Activated naive CD4-positive, alpha-beta T cell (primary cell): ENCODE measurements at places on chromosomes 7 and 10.

DNA sequence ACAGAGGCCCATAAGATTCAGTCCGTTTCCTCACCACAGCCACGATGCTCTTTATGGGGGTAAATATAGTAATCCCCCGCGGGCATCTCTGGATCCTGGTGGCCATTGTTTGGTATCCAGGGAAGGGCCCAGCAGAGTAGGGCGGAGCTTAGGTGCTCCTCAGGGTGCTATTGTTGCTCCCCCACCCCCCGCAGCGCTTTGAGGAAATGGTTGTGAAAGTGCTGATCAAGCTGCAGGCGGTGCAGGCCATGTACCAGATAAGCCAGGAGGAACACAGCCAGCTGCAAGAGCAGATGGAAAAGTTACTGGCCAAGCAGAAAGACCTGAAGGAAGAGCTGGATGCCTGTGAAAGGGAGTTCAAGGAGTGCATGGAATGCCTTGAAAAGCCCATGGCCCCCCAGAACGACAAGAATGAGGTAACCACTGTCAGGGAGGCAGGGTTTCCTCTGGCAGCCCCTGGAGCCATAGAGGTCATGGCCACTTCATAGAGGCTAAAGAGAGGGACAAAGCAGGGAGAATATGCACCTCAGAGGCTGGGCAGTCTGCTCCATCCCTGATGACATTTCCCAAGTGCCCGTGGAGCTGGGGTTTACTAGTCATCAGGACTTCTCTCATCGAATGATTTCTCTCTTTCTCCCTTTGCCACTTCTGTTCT, 17.6 kb upstream of the FLNC start:
- DNase-seq: no peak

- no peak for DNase-seq
These were observed 36.9 kb upstream of the ELFN1 start for GRCh38 chr7:1632916-1633785.

DNA sequence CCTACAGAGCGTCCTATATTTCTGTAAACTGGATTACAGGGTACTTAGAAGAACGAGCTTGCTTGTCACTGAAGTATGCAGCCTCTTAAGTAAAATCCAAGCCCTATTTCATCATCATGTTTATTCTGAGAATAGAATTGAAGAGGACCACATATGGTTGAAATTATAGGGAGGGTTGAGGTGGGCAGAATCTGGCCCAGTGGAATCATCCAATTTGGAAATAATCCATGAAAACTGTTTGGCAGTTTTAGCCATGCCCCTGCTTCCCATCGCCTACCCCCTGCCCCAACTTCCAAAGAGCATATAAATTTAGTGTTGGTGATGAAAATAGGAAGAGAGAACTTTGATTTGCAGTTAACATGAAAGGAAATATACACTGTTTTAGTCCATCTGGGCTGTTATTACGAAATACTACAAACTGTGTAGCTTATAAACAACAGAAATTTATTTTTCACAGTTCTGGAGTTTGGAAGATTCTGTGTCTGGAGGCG, 150.4 kb downstream of the PRKG1 start:
- no peak for DNase-seq

- DNase-seq: no peak
These were observed 34.9 kb downstream of the TAX1BP1 start for GRCh38 chr7:27774717-27775328.

DNA sequence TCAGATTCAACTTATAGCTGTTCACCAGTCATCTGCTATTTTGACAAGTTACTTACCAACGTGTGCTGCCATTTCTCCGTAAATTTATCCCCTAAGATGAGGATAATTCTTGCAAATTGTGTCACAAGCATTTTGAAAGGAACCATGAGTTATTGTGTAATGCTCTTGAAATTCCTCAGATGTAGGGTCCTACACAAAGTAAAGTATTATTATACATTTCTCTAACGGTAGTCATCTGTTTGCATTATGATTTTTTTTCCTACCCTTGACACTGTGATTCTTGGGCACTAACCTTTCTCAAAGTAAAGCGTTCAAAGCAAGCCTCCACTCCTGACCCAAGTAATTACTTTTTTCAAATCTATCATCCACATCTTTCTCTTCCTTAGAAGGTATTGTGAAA, 8.1 kb downstream of the HERC4 start:
- no peak for DNase-seq

DNA sequence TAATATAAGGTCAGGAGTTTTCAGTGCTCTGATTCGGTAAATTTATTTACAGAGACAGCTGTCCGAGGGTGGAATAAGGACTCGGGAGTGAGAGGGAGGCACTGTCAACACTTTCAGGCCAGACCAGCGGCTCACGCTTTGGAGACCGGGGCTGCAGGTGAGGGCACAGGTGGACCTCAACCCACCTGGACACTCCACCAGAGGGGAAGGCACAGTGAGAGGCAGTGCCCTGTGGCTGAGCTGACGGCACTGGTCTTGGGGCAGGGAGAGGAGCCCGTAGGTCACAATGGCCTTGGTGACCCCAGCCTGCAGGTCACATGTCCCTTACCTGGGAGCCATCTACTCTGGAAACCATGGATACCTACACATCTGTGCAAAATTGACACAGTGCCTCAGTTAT, 315.1 kb downstream of the ADARB2 start:
- DNase-seq: no peak

- DNase-seq: no peak
These were observed 13.5 kb upstream of the SH2B2 start for GRCh38 chr7:102272917-102273748.

GRCh38 chr10:119643306-119644204, 7.6 kb upstream of the BAG3 start:
- DNase-seq: no peak

DNA sequence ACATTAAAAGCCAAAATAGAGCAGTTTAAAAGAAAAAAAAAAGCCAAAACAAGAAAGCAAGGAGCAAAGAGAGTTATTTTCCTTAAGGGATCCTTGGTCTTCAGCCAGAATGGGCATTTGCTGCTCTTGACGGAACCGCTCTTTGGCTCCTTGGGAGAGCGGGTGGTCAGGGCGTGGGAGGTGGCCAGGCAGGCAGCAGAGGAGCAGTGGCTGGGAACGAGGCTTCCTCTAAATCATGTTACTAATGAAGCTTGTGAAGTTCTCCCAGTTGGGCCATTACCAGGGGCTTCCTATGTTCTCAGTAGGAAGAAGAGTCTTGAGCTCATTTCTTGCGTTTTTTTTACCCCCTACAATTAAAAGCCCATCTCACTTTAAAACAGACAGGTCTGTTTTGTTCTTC, 116.6 kb downstream of the DOCK1 start:
- DNase-seq: no peak

DNA sequence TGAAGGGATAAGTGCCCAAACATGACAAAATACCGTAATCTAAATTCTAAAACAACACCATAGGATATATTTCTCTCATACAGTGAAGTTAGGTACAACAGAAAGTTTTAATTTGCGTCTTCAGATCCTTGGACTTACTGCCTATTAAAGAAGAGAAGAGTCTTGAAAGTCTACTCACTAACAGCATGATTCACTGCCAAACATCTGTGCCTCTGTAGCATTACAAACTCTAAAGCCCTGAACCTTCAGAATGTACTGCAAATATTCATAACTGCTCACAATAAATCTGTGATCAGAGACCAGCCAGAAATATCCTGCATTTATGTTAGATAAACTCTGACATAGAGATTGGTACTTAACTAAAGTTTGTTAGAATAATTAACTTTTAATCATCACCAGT, 365.3 kb downstream of the PARD3 start:
- DNase-seq: no peak

DNA sequence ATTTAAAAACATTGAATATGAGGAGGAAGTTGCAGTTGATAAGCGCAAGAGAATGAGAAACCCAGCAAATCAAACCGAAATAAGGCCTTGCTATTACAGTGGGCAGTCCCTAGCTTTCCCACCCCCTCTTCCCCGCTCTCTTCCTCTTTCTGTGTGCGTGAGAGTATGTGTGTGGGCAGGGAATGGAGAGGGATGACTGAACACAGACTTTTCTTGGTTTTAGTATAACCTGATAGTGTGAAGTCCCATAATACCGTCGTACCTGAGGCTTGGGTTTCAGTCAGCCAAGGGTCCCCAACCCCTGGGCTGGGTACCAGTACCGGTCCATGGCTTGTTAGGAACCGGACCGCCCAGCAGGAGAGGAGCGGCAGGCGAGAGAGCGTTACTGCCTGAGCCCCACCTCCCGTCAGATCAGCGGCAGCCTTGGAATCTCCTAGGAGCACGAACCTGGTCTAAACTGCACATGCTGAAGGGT, 255.3 kb downstream of the CELF2 start:
- no peak for DNase-seq

- no peak for DNase-seq
These were observed 461.4 kb downstream of the KCNMA1 start for GRCh38 chr10:77176232-77176631.

GRCh38 chr7:141436139-141436538, 115.1 kb upstream of the AGK start:
- DNase-seq: no peak

DNA sequence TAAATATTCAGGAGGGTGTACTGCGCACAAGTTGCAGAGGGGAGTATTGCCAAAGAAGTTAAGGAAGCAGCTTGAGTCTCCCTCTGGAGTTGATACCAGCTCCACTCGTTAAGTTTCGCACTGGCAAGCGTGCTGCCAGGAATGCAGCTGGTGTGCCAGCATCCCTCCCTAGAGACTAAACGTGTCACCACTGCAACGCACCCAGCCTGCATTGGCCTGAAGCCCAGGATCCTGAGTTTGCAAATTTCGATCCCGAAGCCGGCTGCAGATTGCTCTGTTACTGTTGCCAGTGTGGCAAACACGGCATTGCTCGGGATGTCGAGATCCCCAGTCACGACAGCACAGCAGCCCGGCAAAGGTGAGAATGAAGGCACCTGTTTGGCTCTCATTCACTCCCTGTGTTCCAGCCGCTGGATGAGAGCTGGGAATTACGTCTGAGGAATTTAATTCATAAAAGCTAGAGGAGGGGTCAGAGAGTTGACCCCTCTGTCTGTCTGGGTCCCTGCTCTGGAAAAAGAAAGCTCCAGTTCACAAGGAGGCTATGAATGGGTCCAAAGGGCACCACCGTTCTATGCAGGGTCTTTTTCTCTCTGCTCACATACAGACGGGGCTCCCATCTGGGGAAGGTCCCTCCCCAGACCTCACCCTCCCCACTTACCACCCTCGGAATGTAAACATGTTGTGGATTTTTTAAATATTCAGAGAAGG, 61.0 kb downstream of the NRP1 start:
- DNase-seq: no peak

DNA sequence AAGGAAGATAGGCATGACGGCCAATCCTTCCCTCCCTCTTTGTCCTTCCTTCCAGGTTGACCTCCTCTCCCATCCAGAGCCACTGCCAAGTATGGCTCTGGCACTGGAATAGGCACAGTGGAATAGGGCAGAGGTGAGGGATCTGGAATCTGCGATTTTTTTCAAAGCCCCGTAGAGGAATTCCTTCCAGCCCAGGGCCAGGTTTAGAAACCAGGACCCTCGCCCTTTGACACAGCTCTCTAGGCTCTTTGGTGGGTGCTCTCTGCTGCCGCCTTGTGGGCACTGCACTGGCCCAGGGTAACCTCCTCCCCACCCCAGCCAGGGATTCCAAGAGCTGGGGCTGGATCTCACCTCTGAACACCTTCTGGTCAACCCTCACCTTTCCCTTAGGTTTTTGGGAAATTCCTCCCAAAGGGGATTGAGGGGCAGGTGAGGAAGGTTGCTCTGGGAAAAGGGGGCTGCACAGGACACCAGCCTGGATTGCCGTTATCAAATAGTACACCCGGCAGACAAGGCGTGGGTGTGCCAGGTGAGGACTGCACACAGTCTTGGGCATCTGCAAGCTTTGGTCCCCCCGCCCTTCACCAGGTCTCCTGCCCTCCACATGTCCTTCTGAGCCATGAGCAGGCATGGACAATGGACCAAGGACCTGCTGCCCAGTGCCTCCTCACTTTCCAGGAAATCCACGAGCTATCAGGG, 22.8 kb downstream of the C10orf105 start:
- peak; percentile 48 for DNase-seq

DNA sequence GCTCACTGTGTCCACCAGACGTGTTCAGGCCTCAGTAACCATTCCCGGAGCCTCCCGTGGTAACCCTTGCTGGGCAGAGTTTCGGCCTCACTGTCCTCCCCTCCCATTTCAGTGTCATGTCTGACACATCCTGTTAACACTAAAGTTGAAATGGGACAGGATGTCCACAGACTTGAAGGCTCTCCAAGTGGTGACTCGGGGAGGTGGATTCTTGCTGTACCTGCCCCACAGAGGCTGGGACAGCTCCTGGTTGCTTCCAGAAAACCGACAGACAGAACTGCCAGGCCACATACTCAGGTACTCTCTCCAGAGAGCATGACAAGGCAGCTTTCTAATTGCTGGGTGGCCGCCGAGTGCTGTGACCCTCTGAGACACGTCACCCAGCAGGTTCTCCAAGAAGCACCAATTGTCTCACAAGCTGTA, 17.9 kb upstream of the CYTH3 start:
- no peak for DNase-seq

DNA sequence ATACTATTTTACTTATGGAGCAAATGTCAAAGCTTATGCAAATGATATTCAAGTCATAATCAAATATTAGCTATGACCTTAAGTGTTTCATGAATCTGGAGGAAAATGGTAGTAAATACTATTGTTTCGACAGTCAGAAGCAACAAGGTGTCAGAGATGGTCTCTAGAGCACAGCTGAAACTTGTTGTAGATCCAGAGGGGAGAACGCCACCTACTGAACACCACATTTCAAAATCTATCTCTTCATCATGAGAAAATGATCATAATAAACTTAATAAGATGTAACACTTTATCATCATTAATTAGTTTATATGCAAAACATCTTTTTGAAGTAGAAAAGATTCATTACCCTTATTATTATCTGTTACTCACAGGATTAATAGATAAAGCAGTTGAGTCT, 418.7 kb downstream of the GATA3 start:
- DNase-seq: no peak

GRCh38 chr10:47165711-47166404, 134.1 kb upstream of the GDF10 start:
- no peak for DNase-seq

DNA sequence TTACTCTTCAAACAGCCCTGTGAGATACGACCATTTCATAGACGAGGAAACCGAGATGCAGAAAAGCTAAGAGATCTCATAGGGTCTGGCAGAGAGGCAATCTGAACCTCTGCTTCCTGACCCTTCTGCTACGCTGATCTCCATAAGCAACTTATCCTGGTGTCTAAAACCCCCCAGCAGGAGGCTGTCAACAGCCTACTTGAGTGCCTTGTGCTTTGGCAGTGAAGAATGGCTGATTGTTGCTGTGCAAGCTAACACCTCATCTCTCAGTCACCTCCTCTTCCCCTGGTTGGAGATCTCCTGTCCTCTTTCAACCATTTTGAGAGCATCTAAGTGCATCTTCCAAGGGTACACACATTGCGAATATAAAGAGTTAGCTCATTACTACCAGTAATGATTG, 86.2 kb downstream of the AOAH start:
- no peak for DNase-seq

DNA sequence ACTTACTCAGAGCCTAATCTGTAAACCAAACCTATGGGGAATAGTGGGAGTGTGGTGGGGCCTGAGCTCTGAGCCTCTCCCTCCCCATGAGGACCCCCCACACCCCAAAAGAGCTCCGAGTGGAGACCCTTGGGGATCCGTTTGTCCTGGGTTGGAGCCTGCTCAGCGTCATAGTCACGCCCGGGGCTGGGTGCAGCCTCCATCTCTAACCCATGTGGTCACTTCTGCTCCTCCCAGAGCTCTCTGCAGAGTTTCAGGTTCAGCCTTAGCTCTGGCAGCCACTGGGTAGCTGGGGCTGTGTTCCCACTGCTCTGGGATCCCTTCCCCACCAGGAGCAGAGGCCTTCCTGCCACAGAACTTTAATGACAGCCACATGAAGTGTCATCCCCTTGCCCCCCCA, 25.9 kb downstream of the PFKFB3 start:
- no peak for DNase-seq

GRCh38 chr7:105229641-105230040, 159.1 kb downstream of the SRPK2 start:
- DNase-seq: no peak
